ENCODE measurements at places on chromosomes 7 and 10.
A peak's percentile ranks its signal among the peaks of the same experiment; 100 is the strongest.

DNA sequence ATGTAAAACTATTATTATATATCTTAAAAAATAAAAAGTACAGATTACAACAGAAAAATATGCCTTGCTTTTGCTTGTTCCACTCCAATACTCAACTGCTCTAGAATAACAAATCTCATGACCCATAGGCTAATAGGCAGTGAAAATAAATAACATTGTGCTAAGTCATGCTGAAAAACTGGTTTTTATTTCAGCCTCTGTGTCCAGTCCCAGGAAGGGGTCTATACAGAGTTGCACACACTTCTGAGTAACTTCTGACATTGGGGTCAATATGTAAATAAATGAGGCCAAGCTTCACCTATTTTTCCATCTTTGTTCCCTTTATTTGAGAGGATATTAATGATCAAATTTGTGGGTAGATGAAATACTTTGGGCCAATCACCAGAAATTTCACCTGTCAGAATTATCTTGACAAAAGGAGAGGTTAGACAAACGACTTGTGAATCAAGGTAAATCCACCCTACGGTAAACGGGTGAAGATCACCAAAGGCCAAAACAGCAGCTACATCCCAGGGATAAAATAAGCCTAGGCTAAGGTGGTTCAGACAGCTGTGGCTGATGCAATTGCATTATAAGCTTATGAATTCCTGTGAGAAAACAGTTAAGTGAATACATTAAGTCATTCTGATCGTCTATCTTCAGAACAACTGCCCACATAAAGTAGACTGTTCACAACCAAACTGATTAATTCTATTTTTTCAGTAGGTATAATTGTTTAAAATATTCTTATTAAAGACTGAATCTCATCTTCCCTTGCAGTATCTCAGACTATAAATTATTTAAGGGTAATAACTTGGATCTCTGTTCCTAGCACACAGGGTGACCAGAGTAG is 87.5 kb downstream of the UBE2H start:
- no peak for DNase-seq

DNA sequence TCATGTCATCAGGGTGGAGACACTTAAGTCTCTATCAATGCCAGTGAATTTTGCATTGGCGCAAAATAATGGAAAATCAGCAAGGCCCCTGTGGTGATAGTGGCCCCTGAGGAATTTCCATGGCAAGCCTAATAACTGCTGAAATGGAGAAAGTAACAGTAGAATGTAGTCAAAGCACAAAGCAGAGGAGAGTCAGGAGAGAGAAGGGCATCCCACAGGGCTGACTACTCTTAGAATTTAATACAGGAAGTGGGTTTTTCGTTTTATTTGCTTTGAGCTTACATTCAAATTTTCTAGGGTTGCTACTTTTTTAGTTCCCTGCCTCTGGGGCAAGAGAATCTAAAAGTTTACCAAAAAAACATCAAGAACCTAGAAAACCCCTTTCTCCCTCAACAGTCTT is 39.0 kb downstream of the BZW2 start:
- DNase-seq = no peak

DNA sequence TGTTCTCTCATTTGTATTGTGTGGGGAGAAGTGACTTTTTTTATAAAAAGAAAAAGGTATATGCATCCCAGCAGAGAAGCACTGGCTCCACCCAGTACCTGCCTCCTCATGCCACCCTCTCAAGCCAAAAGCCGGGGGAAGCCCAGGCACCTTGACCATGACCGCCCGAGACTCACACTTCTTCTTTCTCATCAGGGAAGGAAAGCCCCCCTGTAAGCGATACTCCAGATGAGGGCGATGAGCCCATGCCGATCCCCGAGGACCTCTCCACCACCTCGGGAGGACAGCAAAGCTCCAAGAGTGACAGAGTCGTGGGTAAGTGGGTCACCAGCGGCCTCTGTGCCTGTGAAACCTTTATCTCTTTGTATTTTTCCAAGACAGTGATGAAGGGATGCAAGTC is 22.9 kb downstream of the IKZF1 start:
- DNase-seq = no peak

GRCh38 chr7:128895320-128895719 is 15.2 kb downstream of the KCP start:
- DNase-seq = no peak

- DNase-seq = no peak
Measured at GRCh38 chr10:97509120-97509680, 10.5 kb downstream of the UBTD1 start.

DNA sequence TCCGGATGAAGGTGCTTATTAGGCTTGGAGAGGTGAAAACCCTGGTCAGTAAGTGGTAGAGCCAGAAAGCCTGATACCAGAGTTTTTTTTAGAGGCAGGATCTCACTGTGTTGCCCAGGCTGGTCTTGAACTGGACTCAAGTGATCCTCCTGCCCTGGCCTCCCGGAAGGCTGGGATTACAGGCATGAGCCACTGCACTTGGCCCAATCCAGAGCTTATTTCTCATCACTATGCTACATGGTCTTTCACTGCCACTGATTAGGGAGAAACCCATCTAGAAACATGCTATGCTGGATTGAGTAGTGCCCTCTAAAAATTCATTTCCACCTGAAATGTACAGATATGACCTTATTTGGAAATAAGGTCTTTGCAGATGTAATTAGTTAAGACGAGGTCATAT is 28.4 kb upstream of the GJD4 start:
- DNase-seq = no peak

DNA sequence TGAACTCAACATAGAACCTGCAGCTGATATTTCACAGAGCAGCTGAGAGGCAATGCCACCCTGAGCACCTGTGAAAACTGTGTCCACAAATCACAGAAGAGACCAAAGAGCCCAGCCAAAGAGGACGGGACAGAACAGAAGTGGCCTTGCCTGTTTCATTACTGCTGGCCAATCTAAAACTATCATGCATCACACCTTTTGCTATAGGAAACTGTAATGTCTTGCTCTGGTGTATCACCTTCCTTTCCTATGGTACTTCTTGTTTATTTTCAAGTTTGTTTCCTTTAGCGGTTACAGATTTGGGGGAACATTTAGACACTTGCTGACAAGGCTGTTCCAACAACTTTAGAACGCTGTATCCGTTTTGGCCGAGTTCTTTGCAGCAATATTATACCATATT is 80.3 kb downstream of the PIP4K2A start:
- DNase-seq = no peak

DNA sequence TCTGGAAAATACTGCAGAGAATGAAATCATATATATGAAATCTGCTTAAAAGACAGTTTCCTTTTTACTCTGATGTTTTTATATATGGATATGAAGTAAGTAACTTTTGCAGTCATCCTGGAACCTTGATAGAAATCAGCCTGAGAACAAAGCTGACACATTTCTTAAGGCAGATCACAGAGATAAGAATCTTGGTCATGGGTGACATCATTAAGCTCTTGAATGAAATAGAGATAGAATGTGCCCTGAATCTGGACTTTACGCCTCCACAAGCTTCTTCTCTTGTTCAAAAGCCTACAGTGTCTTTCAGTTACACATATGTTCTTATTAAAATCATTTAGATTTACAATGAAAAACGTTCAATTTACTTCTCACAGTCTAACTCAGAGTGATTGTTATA is 319.1 kb upstream of the CNTNAP2 start:
- DNase-seq = no peak

DNA sequence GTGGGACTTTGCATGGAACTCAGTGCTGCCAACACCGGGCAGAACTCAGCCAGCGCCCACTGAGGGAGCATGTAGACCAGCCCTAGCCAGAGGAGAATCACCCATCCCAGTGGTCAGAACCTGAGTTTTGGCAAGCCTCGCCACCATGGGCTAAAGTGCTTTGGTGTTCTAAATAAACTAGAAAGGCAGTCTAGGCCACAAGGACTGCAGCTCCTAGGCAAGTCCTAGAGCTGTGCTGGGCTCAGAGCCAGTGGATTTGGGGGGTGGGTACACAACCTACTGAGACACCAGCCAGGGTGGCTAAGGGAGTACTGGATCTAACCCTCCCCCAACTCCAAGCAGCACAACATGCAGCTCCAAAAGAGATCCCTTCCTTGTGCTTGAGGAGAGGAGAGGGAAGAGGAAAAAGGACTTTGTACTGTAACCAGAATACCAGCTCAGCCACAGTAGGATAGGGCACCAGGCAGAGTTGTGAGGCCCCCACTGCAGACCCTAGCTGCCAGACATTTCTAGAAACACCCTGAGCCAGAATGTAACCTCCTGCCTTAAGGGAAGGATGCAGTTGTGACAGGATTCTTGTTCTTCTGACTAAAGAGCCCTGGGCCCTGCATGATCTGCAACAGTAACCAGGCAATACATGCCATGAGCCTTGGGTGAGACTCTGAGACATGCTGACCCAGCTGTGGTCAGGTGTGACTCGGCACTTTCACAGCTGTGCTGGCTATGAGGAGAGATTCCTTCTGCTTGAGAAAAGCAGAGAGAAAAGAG is 24.4 kb downstream of the GSDME start:
- peak; percentile 54 for DNase-seq

DNA sequence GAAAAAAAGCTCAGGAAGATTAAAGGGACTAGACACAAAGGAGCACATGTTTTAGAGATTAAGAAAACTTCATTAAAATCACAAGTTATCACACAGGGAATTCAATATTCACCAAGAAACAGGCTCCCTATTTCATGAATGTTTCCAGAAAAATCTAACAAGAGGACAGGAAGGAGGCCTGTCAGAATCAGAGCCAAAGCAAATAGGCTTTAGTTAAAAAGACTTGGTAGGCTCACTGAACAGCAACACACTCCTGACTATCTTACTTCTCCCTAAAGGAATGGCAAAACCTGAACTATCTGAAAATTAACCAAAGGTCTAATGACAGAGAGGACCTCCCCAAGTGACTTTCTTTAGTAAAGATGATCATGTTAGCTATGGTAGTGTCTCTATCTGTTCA is 188.3 kb upstream of the MEOX2 start:
- DNase-seq = no peak

- DNase-seq = no peak
Measured at GRCh38 chr10:87504307-87504639, 420 bp upstream of the MINPP1 start.

- no peak for DNase-seq
Measured at GRCh38 chr10:124226271-124227054, 133.1 kb upstream of the CHST15 start.

DNA sequence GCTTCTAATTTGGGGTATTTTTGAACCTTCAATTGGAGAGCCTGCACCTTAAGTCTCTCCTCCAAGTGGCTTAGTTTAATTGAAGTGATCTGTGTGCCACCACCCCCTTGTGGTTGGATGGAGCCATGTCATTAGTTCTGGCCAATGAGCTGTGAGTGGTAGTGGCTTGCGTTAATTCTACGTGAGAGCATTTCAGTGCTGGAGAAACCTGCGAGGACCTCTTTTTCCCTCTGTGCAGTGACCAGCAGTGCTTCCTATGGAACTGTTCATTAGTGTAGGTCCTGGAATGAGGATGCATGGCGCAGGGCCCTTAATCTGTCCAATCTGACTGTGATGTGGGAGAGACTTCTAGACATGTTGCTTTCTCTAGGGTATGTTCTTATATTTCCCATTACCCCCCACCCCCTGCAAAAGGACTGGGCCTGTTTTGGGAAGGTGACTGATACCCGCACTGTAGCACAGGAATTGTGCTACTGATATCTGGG is 3.8 kb downstream of the HILPDA start:
- DNase-seq = no peak

DNA sequence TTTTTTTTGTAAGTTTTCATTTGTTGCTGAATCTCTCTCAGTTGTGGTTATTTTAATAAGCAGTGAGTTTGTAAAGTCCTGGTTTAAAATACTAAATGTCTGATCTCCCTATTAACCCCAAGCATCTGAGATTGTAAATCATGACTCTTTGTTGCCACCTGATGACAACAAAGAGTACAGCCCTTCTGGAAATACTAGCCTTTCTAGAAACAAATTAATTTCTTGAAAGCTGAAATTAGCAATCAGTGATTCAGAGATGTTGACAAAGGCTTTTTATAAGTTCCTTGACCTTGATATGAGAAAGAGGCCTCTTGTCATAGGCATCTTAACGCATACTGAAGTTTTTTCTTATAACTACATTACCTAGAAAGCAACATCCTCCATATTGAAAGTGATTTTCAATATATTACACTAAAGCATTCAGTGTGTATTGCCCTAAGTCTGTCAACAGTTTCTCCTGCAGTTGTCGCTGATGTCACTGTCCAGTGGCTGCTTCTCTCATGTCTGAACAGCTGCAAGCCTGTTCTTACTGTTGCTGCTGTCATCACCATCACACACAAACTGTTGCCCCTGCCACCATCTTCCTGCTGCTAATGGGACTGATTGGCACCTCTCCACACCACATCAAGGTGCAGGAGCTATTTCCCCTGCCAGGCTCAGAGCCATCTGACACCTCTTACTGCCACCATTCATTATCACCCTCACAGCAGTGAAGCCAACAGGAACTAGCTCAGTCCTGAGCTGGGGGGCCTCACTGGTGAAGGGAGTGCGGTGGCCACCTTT is 95.1 kb upstream of the LRGUK start:
- no peak for DNase-seq

DNA sequence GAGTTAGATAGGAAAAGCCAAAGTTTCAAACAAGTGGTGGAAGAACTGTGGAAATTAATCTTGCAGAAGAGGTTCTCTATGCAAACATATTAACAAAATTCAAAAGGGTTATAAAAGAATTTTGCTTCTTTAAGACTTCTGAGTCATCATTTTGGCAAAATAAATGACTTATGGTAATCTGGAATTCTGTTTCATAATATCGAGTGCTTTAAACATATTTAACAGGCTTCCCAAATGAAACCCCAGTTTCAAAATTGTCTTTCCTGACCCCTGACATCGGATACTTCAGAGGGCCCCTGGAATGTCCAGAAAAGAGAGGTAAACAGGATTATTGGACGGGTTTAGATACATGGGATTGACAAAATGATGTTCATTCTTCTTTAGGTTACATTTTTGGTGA is 444.6 kb downstream of the HTR7 start:
- DNase-seq = no peak

- DNase-seq = no peak
Measured at GRCh38 chr10:103569896-103570295, 76.4 kb downstream of the NEURL1 start.

DNA sequence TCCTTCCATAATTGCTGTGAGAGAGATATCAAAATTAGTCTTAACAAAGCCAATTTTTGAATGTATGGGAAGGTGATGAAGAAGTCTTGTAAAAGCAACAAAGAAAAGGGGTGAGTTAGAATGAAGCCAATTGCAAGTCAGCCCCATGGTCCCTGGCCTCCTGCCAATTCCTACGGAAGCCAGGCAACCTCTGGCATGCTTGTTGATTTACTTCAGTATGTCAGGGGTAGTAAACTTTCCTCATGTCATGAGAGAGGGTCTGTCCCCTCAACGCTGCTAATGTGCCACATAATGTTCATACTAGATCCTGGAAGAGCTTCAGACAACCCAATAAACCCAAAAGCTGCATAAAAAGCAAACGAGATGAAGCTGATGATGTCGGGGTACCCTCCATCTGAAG is 159.1 kb upstream of the YAE1 start:
- DNase-seq = no peak

DNA sequence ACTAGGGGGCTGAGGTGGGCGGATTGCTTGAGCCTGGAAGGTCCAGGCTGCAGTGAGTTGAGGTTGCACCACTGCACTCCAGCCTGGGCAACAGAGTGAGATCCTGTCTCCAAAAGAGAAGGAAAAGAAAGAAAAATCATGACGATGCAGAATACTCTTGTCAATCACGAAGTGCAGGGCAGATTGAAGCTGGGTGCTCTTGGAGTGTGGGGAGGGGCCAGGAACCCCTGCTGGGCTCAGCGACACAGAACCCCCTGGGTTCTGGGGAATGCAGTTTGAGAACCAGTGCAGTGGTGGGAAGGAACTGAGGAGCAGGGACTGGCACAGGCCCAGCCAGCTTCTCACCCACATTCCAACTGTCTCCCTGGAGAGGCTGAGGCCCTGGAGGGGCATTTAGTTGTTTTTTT is 10.8 kb upstream of the INTS1 start:
- DNase-seq = no peak

- DNase-seq = no peak
Measured at GRCh38 chr10:104321725-104322415, 16.4 kb downstream of the ITPRIP start.
